ENCODE measurements at places on chromosomes 2 and 18. TPM values are rescaled to one million over a fixed set of nuclear protein-coding genes. Genes with fewer than 3 reads are reported as not detected.

CPO gene
- total RNA-seq, result not detected

C2orf74 gene
- 15.2 TPM for total RNA-seq

ARHGAP28 gene
- 0.02 TPM for total RNA-seq

ATF2 gene
- total RNA-seq, result 22.0 TPM
